Activated CD8-positive, alpha-beta memory T cell treated with anti-CD3 and anti-CD28 coated beads for 4 hours (primary cell): ENCODE measurements at places on chromosomes 3 and 15.

DNA sequence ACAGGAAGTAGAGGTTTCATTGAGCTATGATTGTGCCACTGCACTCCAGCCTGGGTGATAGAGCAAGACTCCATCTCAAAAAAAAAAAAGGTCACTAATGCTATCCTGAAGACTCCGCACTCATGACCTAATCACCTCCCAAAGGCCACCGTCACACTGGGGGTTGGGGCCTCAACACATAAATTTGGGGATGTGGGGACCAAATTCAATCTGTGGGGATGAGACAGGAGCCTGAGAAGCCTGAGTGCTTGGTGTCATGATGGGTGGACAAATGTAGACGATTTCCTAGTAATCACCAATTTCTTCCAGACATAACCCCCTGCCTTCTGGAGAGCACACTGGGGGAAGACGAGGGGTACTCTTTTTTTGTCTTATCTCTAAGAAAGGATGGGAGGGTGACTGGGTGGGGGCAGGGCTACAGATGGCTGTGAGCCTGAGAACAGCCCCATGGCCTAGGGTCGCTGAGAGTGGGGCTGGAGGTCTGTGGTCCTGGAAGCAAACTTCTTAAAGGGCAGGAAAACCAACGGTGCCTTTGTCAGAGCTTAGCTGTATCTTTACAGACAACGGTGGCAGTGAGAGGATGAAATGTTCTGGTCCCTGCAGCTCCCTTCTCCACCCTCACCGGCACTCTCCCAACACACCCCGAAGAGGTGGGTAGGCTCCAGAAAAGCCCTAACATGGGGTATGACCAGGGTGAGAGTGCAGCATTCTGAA, 16.6 kb upstream of the KLF13 start:
- DNase-seq, result no peak

- no peak for DNase-seq
Measured at GRCh38 chr15:91716536-91716935, 137.0 kb upstream of the SLCO3A1 start.

- no peak for DNase-seq
Measured at GRCh38 chr15:101024073-101024695, 105.0 kb downstream of the LRRK1 start.

- no peak for DNase-seq
Measured at GRCh38 chr3:52525680-52526561, 7.7 kb downstream of the NT5DC2 start.

- DNase-seq, result no peak
Measured at GRCh38 chr3:58691997-58692396, 25.4 kb upstream of the FAM3D start.

GRCh38 chr15:67740405-67740804, 84.9 kb upstream of the SKOR1 start:
- DNase-seq, result no peak

- no peak for DNase-seq
Measured at GRCh38 chr15:91223863-91224262, 123.8 kb downstream of the SV2B start.

DNA sequence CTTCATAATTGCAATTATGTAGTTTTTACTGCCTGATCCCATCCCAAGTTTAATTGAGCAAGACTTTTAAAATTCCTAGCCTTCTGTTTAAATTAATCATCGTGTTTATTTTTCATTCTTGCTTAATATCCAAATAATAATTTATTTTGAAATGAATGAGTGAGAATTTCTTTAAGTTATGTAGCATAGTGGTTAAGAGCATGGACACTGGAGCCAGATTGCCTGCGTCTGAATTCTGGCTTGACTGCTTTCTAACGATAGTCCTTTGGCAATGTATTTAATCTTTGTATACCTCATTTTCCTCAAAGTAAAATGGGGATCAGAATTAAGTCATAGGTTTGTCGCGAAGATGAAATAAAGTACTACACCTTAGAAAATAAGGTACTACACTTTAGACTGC, 71.4 kb downstream of the LRRC49 start:
- DNase-seq, result no peak

- peak; percentile 92 for DNase-seq
Measured at GRCh38 chr3:39051649-39052561, at the start of the genes SCN11A and WDR48. Gene SCN11A (minus strand): TSS chr3:39051944. CDS start chr3:38950362, 101,582 bp downstream. Gene WDR48 (plus strand): TSS chr3:39052016. CDS start chr3:39052026, 10 bp downstream.

- DNase-seq, result no peak
Measured at GRCh38 chr15:49315391-49315823, 107.6 kb upstream of the FGF7 start.

DNA sequence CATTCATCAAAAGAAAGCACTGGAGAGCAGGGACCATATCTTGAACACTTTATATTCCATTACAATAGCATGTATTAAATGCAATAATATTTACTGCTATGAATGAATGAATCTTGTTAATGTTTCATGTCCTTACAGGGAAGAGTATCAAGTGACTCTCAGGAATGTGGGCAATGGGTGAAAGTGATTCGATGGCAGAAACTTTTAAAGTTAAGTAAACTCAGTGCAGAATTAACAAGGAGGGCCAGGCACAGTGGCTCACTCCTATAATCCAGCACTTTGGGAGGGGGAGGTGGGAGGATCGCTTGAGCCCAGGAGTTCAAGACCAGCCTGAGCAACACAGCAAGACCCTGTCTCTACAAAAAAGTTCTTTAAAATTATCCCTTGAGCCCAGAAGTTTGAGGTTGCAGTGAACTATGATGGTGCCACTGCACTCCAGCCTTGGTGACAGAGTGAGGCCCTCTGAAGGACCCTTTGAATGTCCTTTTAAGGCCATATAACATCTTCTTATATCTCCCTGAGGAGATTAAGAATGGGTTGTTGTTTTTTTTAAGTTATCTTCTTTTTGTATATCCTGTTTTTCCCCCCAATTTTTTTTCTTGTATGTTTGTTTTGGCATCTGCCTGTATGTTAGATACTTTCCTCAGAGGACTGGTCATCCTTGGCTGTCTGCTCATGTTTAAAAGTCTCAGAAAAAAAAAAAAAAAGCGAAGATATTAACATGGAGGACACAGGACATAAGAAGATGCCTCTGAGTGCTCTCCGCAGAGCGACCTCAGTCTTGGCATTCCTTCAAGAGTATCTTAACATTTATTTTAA, 9.6 kb upstream of the FSIP1 start:
- no peak for DNase-seq

GRCh38 chr15:59548501-59549226, 62.9 kb upstream of the GCNT3 start:
- no peak for DNase-seq

DNA sequence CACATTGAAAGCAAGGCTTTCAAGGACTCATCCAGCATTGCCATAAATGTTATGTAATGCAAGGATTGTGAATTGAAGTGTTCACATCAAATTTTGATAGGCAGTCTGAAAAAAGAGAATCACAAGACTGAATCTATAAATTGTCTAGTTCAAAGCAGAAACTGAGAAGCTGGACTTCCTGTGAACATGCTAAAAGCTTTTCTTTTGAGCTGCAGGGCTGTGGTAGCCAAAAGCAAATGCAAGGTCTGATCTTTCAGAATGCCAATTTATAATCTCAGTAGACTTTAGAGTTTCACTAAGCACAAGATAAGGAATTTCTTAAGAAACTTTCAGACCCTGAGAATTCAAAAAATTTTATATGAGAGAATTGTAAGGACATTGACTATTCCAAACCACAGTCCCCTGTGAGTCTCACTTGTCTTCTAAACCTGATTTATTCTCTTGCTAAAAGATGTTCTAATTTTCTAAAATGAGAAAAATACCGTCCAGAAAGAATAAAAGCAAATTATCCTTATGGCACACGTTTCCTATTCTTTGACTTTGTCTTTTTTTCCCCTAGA, 1700.3 kb downstream of the OTOL1 start:
- DNase-seq, result no peak

GRCh38 chr3:147427746-147428145, 18.6 kb downstream of the ZIC1 start:
- no peak for DNase-seq

DNA sequence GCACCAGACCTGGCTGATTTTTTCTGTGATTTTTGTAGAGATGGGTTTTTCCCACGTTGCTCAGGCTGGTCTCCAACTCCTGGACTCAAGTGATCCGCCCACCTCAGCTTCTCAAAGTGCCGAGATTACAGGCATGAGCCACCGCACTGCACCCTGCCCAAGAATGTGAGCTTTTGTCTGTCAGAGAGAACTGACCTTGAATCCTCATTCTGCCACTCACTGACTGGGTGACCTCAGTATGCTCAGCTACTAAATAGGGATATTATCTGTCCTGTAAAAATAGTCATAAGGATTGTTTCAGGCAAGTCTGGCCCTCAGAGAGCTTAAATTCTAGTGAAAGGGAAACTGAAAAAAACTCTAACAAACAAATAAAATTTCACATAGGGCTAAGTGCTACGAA, 2.1 kb upstream of the RFT1 start:
- DNase-seq, result no peak

DNA sequence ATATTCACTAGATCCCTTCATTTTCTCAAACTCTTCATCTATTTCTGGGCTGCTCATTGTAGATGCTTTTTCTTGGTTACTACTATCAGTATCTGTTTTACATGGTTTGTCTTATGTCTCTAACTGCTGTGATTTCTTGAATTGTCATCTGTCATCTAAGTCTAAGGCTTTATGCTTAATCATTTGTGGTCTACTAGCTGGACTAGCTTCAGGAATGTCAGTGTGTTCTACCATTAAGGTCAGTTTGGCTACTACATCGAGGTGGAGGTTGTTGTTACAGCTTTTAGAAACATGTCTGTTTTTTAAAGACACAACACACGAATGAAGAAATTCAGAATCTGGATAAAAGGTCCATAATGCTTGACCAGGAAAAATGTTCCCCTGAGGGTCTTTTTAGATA, 82.2 kb downstream of the ABI3BP start:
- DNase-seq, result no peak

DNA sequence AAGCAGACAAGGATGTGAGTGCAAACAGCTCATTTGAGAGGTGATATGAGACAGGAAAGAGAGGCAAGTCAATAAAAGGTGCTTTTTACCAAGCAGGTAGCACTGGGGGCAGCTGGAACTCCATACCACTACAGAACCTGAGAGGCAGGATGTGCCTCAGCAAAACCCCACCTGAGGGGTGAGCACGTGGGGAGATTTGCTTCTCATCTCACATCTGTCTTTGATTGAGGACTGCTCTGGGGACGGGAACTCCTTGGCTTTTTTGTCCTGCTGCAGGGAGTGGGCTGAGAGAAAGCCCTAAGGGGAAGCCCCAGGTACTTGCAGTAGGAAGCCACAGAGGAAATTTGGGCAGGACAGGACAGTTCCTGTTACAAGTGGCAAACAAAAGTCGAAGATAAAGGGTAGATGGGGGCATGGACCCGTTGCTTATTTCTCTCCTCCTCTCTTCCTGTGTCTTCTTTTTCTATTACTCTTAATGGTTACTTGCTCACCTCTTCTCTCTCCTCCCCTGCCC, 27.1 kb downstream of the CFAP161 start:
- DNase-seq, result no peak

DNA sequence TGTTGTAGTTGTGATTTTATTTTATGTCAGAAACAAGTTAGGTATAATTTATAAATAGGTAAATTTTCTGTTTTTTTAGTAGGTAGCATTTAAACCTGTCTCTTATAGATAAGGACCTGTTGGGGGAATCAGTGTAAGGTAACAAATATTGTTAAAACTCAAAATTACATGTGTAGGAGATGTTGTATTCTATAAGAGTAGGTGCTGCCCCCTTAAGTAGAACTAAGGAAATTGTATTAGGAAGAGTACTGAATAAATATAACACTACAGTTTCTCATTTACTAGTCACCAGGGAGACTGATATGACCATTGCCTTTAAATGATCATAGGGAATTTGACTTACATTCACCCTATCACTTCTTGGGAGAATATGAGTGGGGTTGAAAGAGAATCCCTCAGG, 31.2 kb downstream of the SLC25A36 start:
- DNase-seq, result no peak

GRCh38 chr3:188656196-188656982, 502.4 kb downstream of the LPP start:
- DNase-seq, result no peak

DNA sequence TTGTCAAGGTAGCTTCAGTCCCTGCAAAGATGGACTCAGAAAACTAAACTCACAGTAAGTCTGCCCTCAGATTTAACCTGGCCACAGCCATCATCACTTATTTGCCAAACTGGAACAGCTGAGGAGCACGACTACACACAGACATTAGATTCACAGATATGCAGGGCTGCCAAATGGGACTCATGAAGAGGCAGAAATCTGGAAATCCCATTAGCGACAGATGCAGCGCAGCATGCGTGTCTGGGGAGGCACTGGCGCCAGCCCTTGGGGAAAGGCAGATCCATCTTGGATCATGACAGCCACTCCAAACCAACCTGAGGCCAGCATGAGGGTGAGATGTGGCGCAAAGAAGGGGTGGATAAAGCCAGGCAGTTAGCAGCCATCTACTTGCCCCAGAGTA, 160.7 kb upstream of the TSC22D2 start:
- DNase-seq, result no peak

- no peak for DNase-seq
Measured at GRCh38 chr3:149559525-149559924, 85.0 kb downstream of the TM4SF4 start.

GRCh38 chr3:152302521-152303021, 33.8 kb downstream of the MBNL1 start:
- no peak for DNase-seq

- DNase-seq, result no peak
Measured at GRCh38 chr15:60419753-60420152, 22.0 kb upstream of the ANXA2 start.

DNA sequence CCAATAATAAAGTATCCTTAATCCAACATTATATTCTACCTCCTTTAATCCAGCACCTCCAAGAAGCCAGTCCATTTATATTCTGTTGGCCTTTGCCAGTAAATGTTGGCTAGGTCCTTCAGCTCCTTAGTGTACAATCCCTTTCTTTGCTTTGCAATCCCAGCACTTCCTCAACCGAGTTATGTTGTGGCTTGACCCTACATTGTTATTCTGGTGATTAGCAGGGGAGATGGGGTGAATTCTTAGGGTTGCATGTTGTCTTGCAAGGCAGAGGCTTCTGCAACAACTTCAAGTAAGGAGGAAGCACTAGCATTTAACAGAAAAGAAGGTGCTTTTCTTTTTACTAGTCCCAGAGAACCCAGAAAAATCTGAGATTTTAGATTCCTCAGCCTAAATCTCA, 127.2 kb downstream of the CD47 start:
- no peak for DNase-seq

- DNase-seq, result no peak
Measured at GRCh38 chr3:134340362-134340981, 33.8 kb downstream of the AMOTL2 start.

GRCh38 chr3:117768581-117768980, 1059.0 kb downstream of the TUSC7 start:
- DNase-seq, result no peak

- DNase-seq, result no peak
Measured at GRCh38 chr3:60707452-60708020, 543.7 kb downstream of the FHIT start.

GRCh38 chr3:36579746-36580145, 184.6 kb downstream of the DCLK3 start:
- DNase-seq, result no peak

GRCh38 chr15:45635191-45635638, 386 bp downstream of the SQOR start:
- peak; percentile 38 for DNase-seq

GRCh38 chr3:17938313-17938712, 195.9 kb upstream of the TBC1D5 start:
- DNase-seq, result no peak
